ENCODE measurements at places on chromosomes 5 and 9. TPM values are rescaled to one million over a fixed set of nuclear protein-coding genes. Genes with fewer than 3 reads are reported as not detected.

Gene OMD
- 9.9 TPM for total RNA-seq

Gene SHB
- total RNA-seq = 7.0 TPM

Gene HAVCR2
- 0.10 TPM for total RNA-seq

Gene HRCT1
- total RNA-seq = 1.0 TPM

Gene FYB1
- 0.29 TPM for total RNA-seq

- no peak for ATAC-seq
These were observed 202.1 kb upstream of the WWC1 start for GRCh38 chr5:168089201-168089887.

DNA sequence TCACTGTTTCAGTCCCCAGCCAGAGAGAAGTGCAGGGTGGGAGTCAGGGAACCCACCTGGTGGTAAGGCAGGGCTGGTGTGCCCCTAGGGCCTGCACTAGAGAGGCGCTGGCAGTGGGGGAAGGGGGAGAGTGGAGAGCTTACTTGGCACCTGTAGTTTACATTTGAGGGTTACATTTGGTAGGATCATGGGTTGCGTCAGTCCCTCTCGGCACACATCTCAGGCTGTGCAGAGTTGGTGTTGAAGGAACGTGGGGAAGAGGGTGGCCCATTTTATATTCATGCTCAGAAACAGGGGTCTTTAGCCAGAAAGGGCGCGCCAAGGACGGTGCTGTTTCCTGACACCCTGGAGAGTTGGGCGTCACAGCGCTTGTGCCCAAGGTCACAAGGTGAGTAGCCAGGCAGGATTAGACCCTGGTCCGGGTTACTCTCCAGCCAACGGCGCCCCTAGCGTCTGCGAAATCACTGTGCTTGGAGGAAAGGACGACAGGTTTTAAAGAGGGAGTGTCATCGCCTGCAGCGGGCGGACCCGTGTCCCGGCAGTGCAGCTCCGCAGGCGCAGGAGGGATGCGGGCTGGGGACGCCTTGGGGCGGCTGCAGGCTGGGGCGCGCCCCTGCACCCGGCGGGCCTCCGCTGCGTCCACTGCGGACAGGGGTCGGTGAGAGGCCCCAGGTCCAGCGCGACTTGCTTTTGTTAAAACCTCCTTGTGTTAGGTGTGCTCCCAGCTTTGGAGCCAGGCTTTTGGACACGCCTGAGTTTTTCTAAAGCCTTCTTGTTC lies 272.6 kb downstream of the FANCC start:
- ATAC-seq = no peak

- ATAC-seq = peak; percentile 99
These were observed 6.3 kb downstream of the IGIP start for GRCh38 chr5:140131967-140132409.

DNA sequence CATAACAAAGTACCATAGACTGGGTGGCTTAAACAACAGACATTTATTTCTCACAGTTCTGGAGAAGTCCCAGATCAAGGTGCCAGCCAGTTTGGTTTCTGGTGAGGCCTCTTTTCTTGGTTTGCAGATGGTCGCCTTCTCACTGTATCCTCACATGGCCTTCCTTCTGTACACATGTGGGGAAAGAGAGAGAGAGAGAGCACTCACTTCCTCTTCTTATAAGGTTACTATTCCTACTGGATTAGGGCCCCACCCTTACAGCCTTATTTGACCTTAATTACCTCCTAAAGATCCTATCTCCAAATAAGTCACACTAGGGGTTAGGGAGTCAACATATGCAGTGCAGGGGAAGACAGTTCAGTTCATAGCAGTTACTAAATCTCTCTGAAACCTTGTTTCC lies 205.6 kb upstream of the GDNF start:
- ATAC-seq = no peak

DNA sequence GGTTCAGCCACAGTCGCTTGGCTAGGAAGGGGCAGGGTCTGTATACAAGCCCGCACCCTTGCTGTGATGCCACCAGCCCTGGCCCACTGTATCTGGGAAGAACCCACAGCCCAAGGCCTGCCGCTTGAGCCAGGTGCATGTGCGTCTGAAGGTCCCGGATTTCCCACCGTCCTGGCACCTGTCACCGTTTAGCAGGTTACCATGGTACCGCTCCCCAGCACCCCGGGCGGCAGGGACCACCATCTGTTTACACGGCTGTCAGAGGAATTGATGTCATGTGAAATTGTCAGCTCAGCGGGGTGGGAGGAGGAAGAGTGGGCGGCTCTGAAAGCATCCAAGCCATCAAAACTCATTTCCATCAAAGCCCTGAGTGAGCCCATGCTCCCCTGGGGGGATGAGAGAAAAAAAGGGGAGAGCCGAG lies 92.7 kb downstream of the HRH2 start:
- ATAC-seq = peak; percentile 88

DNA sequence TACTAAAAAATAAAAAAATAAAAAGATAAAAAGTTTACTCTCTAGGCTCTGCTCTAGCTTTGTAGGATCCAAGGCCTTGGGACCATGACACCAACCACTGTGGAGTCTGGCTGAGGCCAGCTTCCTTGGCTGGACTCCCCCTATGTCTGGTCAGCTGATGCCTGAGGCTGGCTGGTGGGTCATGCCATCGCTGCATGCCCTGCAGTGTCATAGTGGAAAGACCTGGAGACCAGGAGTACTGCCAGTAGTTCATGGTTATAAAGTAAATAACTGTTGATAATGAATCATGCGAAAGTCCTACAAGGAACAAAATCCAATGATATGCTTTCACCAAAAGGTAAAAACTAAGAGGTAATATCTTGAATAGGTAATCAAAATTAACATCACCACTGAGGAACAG lies 43.2 kb downstream of the GARNL3 start:
- no peak for ATAC-seq

- ATAC-seq = no peak
These were observed 1510.5 kb upstream of the CDH9 start for GRCh38 chr5:28548856-28549255.

DNA sequence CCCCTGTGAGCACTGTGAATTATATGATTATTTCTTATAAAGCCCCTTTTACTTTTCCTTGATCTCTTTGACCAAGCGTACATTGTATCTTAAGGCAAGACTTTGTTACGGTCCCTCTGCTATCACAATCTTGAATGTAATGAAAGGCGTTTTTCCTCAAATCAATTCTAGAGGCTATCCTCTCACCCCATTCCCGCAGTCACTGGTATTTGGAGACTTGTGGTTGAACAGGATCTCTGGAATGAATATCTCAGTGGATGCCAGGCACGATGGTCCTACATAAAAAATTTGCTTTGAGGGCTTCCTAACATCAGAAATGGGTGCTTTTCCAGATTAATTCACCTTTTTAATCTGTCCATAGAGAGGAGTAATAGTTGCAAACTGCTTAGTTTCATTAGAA lies 151.4 kb upstream of the PAPPA start:
- no peak for ATAC-seq

DNA sequence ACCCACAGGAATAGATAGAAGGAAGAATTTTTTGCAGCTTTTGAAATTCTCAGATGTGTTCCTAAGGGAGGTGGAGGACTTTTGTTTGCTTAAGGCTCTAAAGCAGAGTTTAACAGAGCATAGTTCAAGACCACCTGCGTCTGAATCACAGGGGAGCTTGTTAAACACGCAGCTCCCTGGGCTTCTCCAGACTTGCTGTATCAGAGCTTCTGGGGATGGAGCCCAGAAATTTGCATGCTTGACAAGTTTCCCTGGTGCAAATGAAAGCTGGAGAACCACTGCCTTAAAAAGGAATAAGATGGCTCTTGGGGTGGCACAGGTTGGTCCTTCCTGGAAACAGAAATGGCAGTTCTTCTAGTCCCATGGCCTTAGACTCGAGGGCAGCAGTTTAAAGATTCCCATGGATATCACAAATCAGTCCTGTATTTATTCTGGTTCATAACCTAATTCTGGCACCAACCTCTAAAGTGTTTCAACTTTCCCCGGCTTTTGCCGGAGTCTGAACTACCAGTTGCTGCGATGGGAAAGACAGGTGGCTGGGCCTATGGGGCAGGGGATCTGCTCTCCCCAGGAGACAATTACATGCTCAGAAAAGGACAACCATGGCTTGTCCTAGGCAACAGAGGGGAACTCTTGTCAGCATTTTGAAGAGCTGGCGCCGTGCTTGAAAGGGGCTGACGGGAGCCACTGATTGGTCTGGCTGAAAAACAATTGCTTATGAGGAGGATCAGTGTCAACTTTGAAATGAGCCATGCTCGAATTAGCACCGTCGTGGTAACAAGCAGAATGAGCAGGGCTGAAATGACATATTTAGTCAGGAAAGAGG lies 599.6 kb downstream of the CCDC171 start:
- ATAC-seq = peak; percentile 4

GRCh38 chr5:140076142-140076541 lies 33.0 kb upstream of the NRG2 start:
- ATAC-seq = no peak

DNA sequence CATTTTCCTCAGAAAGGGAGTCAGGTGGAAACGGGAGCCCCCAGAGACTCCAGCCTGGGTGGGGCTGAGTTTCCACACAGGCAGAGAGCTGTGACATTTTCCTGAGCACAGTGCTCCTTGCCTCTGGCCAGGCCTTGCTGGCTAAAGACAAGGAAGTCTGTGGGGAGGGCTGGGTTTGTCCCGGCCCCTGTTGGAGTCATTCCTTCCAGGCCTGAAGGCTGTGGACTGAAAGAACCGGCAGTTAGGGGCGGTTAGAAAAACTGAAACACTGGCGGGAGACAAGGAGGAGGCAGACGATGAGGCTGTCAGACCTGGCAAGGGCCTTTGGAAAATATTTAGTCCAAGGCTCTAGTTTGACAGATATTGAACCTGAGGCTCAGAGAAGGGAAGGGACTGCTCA lies 29.9 kb downstream of the COL15A1 start:
- ATAC-seq = no peak

GRCh38 chr9:88773627-88774244 lies 217.5 kb upstream of the S1PR3 start:
- peak; percentile 57 for ATAC-seq

DNA sequence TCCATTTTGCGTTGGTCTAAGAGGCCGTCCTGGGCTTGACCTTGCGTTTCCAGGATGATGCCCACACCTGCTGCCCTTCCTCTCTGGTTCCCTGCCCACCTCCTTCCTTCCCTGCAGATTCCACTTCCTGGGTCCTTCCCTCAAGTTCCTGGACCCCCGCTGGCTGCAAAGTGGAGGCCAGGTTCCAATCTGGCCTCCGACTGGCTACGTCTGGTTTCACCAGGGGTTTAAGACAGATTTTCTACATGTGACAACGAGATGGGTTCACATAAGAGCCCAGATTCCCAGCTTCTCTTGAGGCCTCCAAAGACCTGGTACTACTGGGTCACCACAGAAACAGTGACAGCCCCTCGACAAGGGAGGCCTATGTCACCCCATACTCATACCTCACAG lies 2.1 kb downstream of the MGAT4B start:
- no peak for ATAC-seq

DNA sequence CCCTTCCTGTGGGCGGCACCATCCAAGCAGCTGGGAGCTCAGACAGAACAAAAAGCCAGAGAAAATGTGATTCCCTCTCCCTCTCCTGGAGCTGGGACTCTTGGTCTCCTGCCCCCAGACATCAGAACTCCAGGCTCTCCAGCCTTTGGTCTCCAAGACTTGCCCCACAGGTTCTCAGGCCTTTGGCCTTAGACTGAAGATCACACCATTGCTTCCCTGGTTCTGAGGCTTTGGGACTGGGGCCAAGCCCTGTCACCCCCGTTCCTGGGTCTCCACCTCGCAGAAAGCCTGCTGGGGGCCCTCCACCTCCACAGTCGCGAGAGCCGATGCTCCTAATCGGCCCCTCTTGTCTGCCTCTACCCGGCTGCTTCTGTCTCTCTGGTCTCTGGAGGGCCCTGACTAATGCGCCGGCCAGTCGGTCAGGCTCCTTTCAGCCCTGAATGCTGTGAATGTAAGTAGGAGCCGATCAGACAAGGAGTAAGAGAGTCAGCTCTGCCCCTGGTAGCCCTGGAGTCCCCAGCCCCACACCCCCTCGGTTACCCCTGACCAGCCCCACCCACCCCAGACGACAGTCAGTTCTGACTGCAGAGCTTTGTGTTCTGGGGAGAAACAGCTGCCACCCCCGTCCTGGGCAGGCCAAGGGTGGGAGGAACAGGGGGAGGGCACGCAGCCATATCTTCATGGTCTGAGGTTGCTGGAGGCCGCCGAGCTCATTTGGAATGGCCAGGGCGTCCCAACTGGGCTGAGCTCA lies 57.5 kb downstream of the VAV2 start:
- ATAC-seq = no peak

- no peak for ATAC-seq
These were observed 35.7 kb downstream of the PFDN1 start for GRCh38 chr5:140267201-140267540.

DNA sequence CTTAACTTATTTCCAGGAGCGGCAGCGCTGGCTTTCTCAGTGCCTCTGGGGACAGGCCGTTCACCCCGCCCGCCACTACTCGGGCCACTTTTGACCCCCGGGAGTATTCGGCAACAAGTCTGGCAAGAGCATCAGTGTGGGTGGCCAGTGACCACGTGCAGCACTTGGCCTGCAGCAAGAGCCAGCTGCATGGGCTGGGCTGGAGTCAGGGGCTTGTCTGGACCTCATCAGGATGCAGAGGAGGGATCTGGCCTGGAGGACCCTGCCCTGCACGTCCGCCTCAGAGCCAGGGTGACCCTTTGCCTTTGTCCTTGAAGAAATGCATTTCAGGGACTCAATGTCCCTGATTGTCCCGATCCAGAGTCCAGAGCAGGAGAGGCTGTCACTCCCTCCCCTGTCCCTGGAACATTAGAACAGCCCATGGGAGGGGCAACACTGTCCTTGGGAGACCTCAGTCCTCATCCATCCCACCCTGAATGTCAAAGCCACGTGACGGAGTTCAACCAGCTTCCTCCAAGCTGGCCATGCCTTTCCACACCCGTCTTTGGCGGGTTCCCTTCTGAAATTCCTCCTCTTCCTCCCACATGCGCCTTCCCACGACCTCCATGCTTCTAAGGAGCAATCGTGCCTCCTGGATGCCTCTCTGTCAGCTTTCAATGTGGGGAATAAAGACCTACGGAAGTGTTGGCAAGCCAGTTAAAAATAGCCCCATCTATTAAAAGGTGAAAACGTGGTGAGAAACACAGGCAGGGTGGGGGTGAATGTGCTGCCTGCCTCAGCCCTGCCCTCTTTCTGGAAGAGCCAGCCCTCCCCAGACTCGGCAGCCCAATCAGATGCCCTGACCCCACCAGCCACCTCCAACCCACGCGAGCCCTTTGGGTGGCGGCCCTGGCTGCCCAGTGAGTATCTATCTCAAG lies 99.0 kb downstream of the OLFM1 start:
- ATAC-seq = peak; percentile 73

GRCh38 chr9:122904466-122904822 lies 715 bp downstream of the RC3H2 start:
- peak; percentile 33 for ATAC-seq

- no peak for ATAC-seq
These were observed 296.8 kb downstream of the ICE1 start for GRCh38 chr5:5719292-5719691.

DNA sequence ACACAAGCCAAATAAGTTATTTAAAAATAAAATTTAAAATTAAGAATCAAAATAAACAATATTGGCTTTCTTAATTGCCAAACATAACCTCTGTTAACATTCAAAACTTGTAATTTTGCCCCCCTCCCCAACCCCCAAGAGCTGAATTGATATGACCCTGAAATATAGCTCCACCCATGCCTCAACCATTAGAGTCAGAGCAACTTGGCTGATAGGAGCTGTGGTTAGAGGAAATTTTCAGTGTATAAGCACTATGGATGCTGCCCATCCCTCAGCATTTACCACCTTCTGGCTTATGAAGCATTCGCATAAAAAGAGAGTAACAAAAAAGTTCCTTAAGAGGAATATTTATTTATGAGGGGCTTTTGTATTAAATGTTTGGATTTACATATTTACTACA lies 6.1 kb downstream of the POC5 start:
- ATAC-seq = no peak

GRCh38 chr9:11319538-11319937 lies 706.7 kb upstream of the PTPRD start:
- ATAC-seq = peak; percentile 35

- ATAC-seq = peak; percentile 59
These were observed 29.3 kb downstream of the PRRC2B start for GRCh38 chr9:131423171-131423581.

Measured in motor neuron (in vitro differentiated cells).